ENCODE measurements at places on chromosomes 1 and 21.

DNA sequence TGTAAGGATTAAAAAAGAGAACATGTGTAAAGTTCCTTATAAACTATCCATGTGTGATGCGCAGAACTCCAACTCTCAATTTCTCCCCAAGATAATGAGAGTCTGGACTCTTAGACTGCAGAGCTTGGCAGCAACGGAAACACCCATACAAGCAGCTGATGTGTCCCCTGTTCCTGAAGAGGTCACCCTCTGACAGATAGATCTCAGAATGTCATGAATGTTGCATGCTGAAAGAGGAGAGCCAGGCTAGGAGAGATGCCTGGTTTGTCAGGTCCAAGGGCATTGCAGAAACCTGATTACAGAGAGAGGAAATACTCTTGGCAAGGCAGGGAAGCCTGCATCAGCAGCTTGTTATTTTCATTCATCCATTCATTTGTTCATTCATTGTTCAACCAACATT, 24.2 kb downstream of the MTARC1 start:
- DNase-seq: no peak

GRCh38 chr1:205542367-205542766, 37.9 kb downstream of the CDK18 start:
- DNase-seq: no peak

- no peak for DNase-seq
These were observed 56.4 kb downstream of the ADAMTS1 start for GRCh38 chr21:26788790-26789189.

GRCh38 chr1:216005916-216006315, 417.3 kb downstream of the USH2A start:
- no peak for DNase-seq

DNA sequence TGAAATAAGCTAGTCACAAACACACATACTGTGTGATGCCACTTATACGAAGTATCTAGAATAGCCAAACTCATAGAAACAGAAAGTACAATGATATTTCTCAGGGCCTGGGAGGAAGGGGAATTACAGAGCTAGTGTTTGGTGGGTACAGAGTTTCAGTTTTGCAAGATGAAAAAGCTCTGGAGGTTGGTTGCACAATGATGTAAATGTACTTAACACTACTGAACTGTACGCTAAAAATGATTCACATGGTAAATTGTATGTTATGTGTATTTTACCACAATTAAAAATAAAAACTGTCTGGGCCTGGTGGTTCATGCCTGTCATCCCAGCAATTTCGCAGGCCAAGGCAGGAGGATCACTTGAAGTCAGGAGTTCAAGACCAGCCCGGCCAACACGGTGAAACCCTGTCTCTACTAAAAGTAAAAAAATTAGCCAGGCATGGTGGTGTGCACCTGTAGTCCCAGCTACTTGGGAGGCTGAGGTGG, 15.3 kb upstream of the FHAD1 start:
- no peak for DNase-seq

DNA sequence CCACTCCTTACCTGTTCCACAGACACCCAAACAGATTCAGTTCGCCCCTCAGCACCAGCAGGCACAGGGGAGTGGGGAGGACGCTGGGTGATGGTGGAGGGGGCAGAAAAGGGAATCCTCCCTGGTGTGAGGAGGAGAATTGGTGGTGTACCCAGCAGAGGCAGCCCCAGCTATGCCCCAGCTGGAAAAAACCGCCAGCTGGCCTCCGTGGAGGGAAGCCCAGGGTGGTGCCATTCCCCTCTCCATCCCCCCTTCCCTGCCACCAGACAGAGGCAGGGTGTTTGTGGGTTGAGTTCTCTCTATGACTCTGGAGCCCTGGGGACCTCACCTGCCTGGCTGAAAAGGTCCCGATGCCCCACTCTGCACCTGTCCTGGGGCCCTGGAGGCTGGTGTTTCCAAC, 27.9 kb downstream of the OPTC start:
- DNase-seq: no peak

DNA sequence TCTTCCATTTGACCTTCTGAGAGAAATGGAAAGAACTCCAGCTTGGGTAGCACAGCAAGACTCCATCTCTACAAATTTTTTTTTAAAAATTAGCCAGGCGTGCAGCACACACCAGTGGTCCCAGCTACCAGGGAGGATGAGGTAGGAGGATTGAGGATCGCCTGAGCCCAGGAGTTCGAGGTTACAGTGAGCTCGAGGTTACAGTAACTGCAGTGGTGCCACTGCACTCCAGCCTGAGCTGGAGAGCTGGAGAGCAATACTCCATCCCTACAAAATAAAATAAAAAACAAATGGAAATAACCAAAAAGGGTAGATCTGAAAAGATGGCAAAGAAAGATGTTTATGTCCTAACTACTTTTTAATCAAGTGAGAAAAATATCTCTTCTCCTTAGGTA, 14.5 kb downstream of the POGZ start:
- no peak for DNase-seq

GRCh38 chr1:67564193-67564592, 120.8 kb upstream of the GADD45A start:
- DNase-seq: peak; percentile 32

DNA sequence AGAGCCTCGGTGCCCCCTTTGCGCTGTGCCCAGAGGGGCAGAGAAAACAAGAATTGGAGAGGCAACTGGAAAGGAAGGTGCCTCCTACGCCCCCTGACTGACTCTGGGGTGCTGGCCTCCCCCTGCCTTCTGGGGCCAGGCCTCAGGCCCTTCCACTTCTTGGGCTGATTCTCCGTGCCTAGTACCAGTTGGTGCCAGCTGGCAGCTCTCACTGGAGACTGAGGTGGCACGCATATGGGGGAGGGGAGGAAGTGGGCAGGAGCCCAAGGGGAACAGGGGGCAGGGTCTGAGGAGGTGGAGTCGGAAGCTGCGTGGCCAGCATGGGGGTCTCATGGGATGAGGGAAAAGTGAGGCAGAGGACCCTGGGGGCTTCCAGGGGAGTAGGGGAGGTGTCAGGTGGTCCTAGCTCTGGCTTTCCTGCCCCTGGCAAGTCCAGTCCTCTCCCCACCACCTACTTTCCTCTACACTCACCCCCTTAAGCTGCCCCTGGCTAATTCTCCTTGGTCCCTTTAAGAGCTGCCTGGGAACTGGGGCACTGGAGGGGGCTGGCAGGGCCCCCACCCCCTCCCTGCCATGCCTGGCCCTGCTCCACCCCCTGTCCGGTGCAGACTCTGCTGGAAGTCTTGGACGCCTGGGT, 6.5 kb upstream of the SEMA4A start:
- no peak for DNase-seq

DNA sequence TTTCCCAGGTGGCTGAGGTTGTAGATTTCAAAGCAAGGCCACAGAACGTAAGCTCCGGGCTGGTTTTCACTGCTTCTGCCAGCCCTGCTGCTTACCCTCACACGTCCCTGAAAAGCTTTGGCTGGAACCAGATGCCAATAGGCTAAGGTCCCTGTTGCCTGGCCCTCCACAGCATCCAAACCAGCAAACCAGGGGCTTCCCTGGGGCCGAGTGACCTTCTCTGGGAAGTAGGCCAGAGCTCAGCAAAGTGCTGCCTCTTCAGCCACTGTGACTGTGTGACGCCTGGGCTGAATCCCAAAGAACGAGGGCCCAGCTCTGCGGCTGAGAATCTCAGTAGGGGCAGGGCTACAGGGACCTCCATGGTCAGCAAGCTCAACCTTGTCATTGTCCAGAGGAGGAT, 28.9 kb upstream of the RBM15 start:
- DNase-seq: no peak

DNA sequence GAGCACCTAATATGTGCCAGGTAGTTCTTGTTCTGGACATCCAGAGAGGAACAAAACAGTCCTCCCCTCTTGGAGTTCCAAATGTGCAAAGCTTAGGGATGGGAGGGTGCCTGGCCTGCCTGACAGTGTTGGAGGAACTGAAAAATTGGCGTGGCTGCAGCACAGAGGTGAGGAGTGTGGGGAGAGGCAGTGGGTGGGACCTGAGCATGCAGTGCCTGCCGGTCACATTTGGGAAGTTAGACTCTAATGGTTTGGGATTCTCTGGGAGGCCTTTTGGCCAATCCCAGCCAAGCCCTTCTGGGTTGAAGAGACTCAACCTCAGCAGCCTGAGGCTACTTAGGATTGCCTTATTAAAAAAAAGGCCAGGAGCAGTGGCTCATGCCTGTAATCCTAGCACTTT, 2.3 kb upstream of the TCEA3 start:
- no peak for DNase-seq

DNA sequence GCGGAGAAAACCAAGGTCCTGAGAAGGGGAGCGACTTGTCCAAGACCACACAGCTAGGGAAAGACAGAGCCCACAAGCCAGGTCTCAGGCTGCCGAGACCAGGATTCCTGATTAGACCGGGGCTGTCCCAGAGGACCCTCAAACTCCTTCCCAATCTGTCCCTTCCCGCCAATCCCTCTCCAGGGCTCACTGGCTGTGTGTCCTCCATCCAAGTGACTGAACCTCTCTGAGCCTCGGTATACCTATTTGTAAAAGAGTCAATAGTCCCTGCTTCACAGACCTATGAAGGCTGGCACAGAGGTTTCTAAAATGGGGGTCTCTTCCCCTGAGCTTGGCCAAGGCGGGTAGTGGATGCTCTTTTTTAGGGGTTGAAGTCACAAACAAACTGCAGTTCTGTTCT, 56.6 kb downstream of the PAX7 start:
- DNase-seq: no peak

DNA sequence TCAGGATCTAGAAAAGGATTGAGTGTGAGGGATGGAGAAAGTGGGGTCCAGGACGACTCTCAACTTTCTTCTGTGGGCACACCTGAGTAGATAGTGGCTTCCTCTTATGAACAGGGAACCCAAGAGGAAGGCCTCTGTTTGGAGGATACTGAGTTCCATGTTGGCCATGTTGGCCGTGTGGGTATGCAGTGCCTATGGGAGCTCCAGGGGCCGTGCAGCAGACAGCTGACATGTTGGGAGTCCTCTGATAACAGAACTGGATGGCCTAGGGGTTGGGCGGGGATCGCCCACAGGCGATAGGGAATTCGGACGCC, 43.0 kb downstream of the TMEM53 start:
- no peak for DNase-seq

DNA sequence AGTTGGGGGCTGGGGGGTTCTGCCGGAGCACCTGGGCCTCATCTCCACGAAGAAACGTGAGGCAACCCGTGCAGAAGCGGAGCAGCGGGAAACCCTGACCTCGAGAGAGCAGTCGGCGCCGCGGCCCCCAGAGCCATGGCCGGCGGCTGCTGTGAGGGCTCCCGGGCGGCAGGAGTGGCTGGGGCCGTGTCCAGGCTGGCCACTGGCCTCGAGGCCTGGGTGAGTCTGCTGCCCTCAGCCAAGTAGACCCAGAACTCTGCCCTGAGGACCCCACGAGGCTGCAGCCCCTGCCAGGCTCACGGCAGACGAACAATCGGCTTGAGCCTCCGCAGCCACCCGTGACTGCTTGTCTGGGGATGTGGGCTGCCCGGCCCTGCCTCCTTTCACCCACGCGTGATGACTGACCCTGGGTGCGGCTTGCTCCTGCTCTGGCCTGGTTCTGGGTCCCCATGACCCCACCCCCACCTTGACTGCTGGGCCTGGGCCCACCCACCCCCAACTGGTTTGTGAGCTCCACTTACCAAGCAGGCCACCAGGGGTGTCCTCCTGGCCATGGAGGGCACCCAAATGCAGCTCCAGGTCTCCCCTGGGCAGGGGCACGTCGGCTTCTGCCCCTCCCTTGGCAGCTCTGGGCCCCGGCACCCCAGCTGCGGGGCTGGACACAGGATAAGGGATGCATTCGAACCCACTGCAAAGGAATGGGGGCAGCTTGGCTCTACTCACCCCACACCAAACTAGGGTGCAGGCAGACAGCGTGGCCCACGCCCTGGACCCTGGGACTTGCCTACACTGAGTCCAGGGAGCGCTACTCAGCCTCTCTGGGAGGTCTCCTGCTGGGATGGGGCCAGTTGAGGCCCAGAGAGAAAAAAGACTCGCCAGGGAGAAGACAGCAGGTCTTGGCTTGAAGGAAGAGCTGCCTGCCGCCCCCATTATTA, 34.2 kb downstream of the MORN1 start:
- DNase-seq: peak; percentile 63
